Brain microvascular endothelial cell (primary cell): ENCODE measurements at places on chromosomes 12 and 14.

- DNase-seq = peak; percentile 73
These were observed 47.0 kb upstream of the OR6J1 start for GRCh38 chr14:22691171-22691570.

GRCh38 chr12:109461049-109461845, 15.9 kb downstream of the KCTD10 start:
- peak; percentile 36 for DNase-seq

DNA sequence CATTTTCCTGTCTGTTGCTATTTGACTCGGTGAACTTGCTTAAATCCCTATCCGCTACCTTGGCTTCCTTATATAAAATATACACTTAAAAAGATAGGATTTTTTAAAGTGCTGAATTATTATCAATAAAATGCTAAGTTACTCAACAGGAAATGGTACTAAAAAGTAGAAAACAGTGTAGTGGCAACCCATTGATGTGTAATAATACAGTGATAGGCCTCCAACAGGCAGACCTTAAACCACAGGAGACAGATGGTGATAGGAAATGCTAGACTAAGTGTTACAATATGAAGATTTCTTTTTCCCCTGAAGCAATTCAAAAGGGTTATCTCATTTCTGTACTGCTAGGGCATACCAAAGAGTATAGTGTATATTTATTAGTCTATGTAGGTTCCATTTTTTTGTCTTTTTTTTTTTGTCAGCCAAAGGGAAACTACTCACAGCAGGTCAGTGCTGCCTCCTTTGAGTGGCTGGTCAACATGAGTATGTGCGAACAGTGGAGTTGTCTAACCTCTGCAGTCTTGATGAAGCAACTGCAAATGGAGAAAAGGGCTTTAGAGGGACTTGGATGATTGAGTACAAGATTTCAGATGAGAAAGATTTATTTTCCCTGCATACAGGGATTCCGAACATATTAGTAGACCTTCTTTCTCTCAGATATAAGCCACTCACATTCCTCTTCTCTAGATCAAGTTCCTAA, 183.8 kb downstream of the ACSS3 start:
- DNase-seq = no peak

GRCh38 chr14:79840831-79841230, 370.5 kb downstream of the DIO2 start:
- no peak for DNase-seq

- peak; percentile 4 for DNase-seq
These were observed 13.7 kb downstream of the OXA1L start for GRCh38 chr14:22780105-22780679.
